Sigmoid colon (tissue), 7 donors: ENCODE measurements at places on chromosomes 6 and 20.

DNA sequence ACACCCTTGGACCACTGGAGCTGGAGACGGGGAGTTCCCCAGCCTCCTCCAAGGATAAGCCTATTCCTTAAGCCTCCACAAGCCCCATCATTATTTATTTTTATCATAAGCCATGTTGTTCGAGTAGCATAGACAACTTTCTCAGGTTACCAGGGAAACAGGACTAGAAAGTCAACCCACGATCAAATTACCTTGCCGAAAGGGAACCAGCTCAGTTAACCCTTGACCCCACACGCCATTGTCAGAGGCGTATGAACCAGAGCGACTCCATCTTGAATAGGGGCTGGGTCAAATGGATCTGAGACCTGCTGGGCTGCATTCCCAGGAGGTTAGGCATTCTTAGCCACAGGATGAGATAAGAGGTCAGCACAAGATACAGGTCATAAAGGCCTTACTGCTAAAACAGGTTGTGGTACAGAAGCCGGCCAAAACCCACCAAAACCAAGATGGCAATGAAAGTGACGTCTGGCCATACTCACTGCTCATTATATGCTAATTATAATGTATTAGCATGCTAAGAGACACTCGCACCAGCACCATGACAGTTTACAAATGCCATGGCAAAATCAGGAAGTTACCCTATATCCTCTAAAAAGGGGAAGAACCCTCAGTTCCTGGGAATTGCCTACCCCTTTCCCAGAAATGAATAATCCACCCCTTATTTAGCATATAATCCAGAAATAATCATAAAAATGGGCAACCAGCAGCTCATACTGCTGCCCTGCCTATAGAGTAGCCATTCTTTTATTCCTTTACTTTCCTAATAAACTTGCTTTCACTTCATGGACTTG lies 22.4 kb downstream of the SYNJ2 start:
- DNase-seq: no peak

DNA sequence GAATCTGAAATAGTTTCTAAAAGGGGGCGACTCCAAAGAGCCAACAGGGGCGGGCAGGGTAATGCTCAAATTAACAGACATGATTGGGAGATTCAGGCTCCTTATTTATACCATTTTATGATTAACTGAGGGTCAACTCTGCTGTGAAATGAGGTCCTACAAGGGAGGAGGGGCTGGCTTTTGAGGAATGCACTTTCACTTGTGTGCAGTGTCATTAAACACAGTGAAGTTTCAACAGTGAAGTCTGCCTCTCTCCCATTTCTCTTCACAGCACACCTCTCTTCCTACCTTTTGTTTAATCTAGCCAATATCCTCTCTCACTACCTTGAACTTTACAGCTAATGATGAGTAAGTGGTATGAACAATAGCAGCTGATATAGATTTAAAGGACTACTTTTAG lies 557.3 kb upstream of the CITED2 start:
- no peak for DNase-seq

- DNase-seq: no peak
These were observed 31.2 kb upstream of the VSTM2L start for GRCh38 chr20:37871751-37872150.

DNA sequence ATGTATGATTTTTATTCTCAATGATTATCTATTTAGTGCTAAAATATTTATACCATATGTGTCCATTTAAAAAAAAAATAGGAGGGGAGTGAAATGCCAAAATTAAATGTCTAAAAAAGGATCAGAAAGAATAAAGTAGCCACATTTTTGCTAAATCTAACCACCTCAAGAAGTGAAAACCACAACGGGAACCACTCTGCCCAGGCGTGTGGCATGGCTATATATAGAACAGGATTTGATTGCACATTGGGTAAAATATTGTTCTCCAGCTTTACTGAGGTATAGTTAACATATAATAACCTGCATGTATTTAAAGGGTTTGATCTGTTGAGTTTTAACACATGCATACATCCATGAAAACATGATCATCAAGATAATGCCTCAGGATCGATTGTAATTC lies 19.0 kb upstream of the AFDN start:
- DNase-seq: no peak

DNA sequence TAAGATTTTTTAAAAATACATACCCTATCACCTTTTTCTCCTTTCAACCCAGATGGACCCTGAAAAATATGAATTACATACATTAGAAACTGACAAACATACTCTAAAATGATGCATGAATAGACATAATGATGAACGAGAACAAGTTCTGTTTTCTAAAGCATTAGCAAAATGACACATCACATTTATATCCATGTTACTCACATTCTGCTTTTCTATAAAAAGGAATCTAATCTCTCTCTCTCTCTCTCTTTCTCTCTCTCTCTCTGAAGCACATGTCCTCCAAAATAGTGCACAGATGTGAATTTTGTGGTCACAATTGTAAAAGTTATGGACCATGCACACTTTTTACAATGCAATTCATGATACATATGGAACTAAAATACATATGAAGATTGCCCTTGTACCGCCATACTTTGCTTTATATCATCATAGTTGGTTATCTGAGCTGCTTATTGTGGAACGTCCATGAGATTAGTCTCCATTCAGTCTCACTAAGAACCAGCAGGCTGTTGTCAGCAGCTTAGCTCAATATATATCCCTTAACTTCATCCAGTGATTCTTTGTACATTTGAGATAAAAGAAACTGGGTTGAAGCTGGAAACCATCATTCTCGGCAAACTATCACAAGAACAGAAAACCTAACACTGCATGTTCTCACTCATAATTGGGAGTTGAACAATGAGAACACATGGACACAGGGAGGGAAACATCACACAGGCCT lies 114.2 kb downstream of the COL12A1 start:
- DNase-seq: no peak
